ENCODE measurements at places on chromosomes 7 and 10.
A peak's percentile ranks its signal among the peaks of the same experiment; 100 is the strongest.

- ATAC-seq, result no peak
Measured at GRCh38 chr7:33770576-33770975, 134.8 kb upstream of the BMPER start.

DNA sequence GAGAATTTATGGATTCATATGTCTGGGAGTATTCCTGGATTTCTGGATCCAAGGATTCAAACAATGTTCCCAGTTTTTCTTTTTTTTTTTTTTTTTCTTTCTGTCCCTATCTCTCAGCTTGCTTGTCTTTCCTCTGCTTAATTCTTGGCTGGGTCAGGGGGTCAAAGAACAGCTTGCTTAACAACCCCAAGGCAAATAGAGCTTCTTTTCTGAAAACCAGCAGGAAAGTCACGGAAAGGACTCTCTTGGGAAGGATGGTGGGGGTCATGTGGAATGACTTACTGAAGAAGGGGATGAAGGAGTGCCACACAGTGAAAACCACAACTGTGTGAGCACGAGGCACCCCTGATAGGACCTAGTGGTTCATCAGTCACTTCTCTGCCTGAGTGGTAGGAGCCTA is 36.1 kb downstream of the GRK5 start:
- no peak for ATAC-seq

GRCh38 chr10:103479135-103479534 is at the start of gene CALHM3:
CALHM3 (minus strand) TSS chr10:103479240; CDS start chr10:103479032, 208 bp downstream.
- ATAC-seq, result no peak

DNA sequence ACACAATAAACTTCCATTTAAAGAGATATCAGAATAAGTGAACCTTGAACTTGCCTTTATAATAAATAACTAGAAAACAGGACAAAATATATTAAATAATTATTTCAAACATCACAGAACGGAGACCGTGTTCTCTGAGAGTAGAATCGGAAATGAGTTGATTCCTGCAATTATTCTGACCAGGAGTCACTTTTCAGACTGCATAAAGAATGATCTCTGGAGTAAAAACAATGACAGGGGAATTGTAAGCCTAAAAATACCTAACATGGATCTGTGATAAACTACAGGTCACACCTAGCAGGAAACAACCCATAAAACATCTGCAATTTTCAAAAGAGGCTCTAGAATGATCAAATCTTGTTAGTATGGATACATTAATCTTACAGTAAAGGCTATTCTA is 577.5 kb upstream of the SORCS1 start:
- no peak for ATAC-seq

DNA sequence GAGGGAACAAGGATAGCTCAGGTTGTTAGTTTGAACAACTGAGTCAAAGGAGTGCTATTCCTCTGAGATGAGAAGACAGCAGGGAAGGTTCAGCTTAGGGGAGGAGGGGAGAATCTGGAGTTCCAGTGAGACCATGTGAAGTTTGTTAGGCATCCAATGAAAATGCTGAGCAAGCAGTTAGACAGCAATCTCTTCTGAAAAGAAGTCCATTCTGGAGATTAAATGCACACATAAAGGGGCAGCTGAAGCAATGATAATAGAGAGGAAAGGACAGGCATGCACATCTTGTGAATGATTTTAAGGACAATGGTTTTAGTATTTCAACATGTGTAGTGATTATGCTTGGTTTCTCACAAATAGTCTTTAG is 89.7 kb upstream of the GHITM start:
- no peak for ATAC-seq

DNA sequence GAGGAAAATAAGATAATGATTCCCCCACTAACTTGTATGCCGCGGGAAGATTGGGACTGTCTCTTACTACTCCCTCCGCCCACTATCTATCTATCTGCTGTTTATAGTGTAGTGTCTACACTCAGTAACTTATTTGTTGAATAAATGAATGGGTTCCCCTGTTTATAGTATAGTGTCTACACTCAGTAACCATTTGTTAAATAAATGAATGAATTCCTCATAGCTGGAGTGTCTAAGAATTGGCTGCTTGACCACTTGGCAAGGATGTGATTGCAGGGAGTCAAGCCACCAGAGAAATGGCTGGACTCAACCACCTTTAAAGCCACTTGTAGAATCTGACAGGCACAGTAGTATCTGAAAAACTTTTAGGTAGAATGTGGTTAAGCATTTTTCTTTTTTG is 147.1 kb downstream of the TRIL start:
- ATAC-seq, result no peak

DNA sequence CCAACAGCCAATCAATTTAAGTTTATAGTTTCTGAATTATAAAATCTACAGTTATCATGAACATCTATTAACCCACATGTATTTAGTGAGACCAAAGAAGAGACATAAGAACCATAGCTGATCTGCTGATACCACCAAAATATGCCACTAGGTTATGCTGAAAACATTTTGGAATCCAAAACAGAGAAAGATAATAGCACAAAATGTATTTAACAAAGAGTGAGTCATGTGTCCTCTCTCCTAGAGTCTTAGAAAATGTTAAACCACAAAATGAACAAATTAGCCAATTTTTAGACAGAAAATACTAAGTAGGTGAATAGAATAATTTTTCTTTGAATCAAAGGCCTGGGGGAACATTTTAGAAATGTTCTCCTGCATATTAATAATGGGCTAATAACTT is 527.5 kb downstream of the GPAM start:
- no peak for ATAC-seq

DNA sequence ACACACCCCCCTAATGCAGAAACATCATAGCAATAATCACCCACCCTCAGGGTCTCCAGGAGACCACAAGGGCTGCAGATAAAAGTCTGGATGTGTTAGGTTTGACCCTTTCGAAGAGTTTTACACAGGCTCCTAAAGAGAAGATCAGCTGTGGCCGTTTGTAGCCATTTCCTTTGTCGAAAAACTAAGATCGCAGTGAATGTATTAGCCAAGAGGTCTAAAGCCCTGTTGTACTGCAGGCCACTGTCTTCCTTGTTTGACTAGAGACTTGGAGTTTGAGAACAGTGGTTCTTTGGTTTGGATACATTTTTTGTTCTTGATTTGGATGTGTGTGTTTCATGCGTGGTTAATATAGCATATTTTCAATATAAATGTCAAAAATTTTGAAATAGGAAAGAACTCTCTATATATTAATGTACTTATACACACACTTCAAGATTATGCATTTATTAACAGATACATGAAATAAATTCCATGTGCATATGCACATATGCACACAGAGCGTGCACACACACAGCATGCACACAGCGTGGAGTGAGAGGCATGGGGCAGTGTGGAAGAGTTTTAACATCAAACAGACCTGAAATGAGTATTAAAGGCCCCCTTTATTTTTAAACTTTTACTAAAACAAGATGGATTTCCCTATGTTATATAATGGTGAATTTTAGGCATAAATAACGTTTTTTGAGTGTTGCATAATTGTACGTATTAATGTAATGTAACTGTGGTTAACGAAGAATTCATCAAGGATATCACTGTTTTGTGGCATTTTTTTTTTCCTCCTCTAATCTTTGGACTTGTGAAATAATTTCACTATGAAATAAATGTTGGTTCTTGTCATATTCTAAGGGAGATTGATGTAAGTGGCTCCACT is 2.2 kb downstream of the IKZF1 start:
- no peak for ATAC-seq

DNA sequence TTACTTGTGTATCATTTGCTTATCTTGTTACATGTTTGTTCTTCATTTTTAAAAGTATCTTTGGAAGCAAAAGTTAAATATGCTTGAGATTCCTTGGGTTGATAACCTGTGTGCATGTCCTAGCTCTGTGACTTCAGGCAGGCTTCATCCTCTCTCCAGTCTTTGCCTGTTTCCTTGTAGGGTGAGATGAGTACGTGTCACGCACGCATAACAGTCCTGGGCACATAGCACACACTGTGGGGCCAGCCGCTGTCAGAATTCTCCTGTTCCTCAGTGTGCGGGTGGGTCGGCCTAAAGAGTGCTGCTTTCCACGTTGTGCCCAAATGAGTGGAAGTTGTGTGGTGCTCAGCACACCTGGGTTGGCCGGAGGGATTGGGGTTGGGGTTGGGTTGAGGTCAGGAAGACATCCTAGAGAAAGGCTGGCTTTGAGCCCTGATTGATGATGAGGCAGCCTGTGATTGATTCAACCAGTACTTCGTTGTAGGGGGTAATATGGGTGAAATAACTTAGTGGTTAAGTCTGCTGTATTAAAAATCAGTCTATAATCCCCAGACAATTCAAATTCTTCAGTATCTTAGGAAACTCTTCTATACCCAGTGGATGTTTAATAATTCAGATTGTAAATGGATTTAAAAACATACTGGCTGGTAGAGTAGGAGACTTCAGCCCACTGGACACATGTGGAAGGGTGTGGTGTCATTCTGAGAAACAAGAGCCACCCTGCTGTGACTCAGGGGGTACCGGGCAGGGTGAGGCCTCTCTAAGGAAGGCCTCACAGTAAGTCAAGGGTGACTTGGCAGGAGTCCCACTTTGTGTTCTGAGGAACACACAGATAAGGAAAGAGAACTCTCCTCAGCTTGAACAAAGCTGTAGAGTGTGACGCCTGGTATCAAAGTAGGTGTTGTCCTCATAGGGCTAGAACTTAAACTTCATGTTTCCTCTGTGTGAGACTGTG is 54.8 kb downstream of the DAGLB start:
- ATAC-seq, result peak; percentile 82

DNA sequence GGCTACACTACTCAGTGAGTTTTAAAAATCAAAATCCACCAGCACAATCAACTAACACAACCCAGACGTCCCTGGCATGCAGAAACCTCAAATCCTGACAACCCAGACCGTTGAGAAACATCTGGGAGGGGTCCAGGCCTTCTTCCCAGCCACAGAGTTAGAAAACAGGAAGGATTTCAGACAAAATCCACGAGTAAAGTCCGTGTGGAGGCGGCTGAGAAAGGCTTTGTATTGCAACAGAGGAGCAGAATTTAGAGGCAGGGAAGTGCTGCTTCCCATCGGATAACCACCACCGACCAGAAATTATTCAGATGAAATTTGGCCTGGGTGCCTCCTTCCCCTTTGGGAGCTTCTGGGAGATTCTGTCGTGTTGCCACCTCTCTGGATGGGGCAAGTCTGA is 61.5 kb downstream of the TNS3 start:
- ATAC-seq, result no peak

DNA sequence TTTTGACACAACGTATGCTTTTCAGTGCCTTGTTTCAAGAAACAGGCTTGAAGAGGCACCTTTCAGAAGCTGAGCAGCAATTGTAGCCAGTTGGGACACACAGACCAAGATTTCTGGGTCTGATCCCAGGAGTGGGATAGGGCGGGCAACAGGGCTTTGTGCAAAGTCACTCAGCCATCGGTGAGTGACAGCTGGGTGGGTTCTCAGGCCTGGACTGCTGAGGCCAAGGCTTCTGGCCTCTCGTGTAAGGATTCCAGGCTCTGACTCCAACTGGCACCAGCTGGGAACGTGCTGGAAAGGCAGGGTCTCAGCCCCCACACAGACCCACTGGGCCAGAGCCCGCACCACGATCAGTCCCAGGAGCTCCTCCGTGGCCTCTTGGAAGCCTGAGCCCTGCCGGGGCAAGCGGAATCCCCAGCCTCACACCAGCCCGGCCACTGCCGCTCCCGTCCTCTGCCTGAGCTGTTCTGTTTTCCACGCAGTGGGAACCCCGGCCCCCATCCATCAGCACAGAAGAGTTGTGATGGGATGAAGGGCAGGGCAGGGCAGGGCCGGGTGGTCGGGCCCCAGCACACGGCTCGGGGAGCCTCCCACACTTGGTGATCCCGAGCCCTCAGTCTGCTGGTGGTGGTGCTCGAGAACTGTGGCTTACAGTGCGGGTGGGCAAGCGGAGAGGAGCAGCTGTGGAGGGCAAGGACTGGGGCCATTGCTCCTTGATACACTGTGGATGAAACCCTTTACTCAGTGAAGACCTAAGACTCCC is 46.8 kb downstream of the VIPR2 start:
- no peak for ATAC-seq

DNA sequence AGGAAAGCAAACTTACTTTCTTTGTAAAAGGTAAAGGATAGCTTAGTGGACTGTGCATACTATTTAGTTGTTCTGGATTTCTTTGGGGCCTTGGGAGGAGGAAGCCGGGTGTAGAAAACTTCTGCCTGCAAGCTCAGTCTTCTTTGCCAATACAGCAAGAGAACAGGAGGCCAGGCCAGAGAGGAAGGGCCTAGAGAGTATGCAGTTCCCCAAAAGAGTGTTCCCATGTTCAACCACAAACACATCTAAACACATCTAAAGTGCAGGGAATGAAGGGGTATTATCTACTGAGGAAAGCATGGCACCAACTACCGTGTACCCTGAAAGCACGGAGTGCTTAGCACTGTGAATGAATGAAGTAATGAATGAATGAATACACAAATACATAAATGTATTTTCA is 11.0 kb downstream of the KIAA1217 start:
- ATAC-seq, result no peak

DNA sequence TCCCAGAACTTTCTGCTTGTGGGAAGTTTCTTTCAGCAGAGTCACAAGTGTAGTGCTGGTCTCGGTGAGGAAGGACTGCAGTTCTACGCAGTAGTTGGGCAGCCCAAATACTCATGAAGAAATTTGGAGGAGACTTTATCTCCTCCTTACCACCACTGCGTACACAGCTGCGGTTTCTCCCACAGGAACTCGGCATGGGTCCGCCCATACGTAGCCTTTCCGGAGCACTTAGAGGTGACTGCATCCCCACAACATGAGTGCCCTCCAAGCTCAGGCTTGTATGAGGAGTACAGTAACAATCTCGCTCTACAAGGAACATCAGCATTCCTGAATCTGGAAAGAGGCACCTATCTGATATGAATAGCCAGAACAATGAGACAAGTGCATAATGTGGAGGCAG is 549.2 kb upstream of the SEMA3D start:
- no peak for ATAC-seq

DNA sequence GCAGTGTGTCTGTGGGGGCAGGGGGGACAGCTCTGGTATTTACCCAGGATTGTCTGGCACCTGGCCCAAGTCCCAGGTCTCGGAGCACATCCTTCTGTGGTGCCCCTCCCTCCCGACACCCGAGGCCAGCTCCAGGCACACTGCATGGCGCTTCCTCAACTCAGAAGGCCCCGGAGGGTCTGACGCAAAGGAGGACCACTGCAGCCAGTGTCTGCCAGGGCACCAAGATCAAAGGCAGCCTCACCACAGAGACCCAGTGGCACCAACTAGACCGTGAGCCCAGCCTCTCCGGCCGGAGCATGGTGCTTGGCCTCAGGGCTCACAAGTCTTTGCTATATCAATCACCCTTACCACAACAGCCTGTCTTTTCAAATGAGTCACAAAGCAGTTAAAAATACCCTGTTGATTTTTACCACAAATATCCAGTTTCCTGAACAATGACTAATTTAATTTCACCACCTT is 99.3 kb upstream of the DDC start:
- peak; percentile 70 for ATAC-seq

GRCh38 chr10:119671381-119671780 is 20.2 kb downstream of the BAG3 start:
- no peak for ATAC-seq
